ENCODE measurements at places on chromosomes 6 and 20.
A peak's percentile ranks its signal among the peaks of the same experiment; 100 is the strongest.

DNA sequence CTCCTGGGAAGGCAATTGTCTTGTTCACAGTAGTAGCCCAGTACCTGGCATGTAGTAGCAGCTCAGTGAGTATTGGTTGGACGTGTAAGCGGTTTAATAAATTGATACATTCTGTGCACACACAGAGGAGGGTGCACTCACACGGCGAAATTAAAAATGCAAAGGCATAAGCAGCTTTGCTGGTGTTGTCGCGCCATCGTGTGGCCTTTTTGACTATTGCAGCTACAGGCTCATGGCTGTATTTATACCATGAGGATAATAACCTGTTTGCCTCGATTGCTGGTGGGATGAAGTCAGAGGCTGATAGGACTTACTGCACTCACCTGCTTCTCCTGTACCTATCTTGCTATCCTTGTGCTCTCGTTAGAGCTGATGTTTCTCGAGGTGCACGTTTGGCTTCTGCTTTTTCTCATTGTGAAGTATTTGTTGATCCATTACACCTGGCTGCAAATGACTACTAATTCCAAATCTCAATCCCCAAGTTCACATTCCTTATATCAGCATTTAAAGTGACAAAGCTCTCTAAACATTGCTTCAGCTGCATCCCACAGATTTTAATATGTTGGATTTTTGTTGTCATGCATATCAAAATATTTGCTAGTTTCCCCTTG, 61.5 kb downstream of the TBXT start:
- DNase-seq, result peak; percentile 25

DNA sequence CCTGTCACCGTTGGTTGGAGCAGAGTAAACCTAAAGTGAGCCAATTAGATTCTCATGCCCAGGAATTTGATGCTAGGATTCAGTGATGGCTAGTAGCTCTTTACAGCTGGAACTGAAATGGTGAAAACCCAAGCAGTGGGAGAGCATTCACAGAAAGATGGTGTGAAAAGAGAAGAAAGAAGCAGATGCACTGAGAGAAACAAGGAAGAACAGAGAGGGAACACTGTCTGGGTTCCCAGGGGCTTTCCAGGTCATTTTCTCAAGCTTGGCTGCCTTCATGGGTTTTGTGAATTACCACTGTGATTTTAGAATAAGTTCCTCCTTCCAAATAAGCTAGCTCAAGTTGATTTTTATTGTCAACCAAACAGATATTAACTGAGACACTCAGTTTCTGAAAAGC, 104.1 kb upstream of the AKIRIN2 start:
- no peak for DNase-seq

DNA sequence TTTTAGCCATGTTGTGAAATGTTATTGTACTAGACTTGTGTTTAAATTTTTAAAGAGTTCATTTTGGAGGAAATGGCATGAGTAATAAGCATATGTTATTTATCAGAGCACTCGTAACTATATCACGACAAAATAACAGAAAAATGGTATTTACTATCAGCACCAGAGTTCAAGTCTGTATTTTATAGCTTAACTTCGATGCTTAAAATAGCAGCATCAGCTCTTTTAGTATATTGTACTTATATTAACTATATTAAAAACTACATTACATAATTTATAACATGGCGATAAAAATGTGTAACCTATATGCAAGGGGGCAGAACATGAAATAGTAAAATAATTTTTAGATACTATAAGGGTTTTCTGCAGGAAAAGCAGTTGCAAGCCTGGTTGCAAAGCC, 52.9 kb downstream of the ABRACL start:
- DNase-seq, result no peak

DNA sequence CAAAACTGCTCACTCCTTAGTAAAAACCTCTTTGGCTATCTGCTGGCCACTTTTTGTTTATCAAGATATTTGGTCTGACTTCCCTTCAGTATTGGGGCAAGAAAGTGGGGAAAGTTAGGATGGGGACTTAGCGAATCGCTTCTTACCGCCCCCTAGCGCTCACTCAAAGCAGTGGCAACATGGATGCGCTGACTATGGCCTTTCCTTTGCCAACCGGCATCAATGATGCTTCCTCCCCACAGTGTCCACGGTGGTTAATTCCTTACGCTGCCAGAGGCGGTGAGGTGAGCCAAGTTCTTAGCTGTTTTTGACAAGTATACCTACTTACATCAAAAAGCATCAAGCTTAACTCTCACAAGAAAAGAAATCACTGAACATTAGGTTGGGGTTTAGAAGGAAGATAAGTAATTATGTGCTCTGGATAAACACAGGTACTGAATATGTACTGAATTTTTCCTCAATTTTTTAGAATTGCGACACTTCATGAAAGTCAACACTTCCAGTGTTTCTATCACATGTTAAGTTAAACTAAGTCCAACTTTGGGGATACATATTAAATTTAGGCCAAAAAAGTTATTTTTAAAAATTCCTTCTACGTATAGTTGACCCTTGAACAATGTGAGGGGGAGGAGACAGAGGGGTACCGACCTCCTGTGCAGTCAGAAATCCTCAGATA, 86.7 kb downstream of the GMDS start:
- no peak for DNase-seq

- no peak for DNase-seq
These were observed 78.0 kb downstream of the FGD2 start for GRCh38 chr6:37083243-37084138.

- no peak for DNase-seq
These were observed 47.9 kb upstream of the ISM1 start for GRCh38 chr20:13173201-13173600.

- DNase-seq, result no peak
These were observed 94.6 kb downstream of the FAXC start for GRCh38 chr6:99254616-99255550.

GRCh38 chr20:14197097-14197496, 140.3 kb downstream of the FLRT3 start:
- no peak for DNase-seq

- no peak for DNase-seq
These were observed 9.3 kb downstream of the LPIN3 start for GRCh38 chr20:41349943-41350342.
